ENCODE measurements at places on chromosomes 7 and 10. TPM values are rescaled to one million over a fixed set of nuclear protein-coding genes. Genes with fewer than 3 reads are reported as not detected.

- no peak for DNase-seq
These were observed 29.6 kb downstream of the MAD1L1 start for GRCh38 chr7:2202901-2203765.

GRCh38 chr7:24705461-24705954 is 51.8 kb downstream of the GSDME start:
- DNase-seq, result no peak

- DNase-seq, result no peak
These were observed 156.8 kb upstream of the FZD1 start for GRCh38 chr7:91107460-91107859.

GRCh38 chr7:138460176-138460648 is at the start of gene TRIM24:
TSS of gene TRIM24 (plus strand) at chr7:138460259. CDS start at chr7:138460549, 290 bp downstream.
- DNase-seq, result no peak

GRCh38 chr10:99449023-99449422 is 18.6 kb upstream of the GOT1 start:
- DNase-seq, result no peak

DNA sequence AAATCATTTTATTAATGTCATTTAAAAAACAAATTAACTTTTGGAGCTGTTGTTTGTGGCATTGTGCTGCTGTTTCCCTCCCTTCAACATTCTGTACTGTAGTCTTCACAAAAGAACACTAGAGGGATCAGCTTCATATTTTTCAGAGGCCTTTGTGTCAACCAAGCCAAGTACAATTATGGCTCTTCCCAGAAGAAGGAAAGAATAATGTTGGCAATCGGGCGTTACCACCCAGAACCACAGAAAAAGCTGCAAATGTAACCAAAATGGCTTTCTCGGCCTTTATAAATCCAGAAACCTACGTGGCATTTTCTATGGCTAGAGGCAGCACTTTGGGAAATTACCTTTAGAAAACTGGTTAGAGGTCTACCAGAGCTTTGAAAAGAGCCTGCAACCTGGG is 98.8 kb upstream of the COL1A2 start:
- DNase-seq, result no peak

DNA sequence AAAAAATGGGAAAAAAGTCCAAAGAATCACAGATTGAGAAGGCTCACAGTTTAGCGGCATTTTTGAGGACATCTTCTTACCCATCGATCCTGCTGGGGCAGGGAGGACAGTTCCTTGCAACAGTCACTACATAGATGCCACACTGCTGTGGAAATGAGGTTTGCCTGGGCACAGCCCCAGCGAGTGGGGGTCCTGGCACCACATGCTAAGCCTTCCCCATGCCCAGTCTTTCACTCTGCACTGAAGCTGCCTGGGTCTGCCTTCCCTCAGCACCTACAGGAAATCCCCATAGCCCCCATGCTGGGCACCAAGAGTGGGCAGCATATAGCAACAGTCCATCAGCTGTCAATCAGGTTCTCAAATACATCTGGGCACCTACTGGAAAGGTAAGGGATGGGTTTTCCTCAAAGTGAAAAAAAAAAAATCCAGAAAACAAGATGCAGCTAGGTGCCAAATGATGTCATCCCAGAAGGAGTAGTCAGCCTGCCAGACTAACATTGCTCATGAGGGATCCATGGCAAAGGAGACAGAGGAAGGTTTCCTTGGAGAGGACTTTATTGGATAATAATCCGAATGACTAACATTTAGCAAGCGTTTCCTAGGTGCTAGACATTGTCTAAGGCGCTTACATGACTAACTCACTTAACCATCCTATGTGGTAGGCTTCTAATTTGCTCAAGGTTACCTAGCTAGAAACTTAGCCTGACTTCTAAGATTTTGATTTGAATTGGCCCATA is 125.7 kb upstream of the CXCL12 start:
- DNase-seq, result no peak

GRCh38 chr10:4883079-4883739 is 57.2 kb downstream of the AKR1E2 start:
- no peak for DNase-seq

DNA sequence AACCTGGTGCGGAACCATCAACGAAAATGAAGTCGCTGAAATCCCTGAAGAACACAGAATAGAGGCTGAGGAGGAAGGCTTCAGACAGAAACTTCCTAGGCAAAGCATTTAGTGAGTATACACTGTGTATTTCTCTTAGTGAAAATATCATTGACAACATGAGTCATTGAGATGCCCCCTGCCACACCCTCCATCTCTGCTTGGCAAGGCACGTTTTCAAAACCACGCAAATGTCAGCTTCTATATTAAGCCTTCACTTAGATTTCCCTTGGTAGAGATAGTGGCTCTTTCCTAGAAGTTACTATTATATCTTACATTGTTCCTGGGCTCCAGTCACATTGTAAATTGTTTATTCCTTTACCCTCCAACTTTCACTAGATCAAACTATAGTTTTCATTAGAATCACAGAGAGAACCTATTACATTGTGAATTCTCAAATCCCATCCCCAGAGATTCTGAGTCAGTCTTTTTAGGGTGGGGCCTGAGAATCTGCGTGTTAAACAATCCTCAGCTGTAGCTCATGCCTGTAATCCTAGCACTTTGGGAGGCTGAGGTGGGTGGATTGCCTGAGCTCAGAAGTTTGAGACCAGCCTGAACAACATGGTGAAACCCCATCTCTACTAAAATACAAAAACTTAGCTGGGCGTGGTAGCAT is 4.6 kb upstream of the SKAP2 start:
- no peak for DNase-seq

GRCh38 chr7:134104166-134104565 is 23.0 kb upstream of the LRGUK start:
- no peak for DNase-seq

GRCh38 chr7:117296066-117296465 is 26.8 kb downstream of the WNT2 start:
- DNase-seq, result no peak

- no peak for DNase-seq
These were observed 50.4 kb downstream of the ARMC3 start for GRCh38 chr10:22978287-22978686.

DNA sequence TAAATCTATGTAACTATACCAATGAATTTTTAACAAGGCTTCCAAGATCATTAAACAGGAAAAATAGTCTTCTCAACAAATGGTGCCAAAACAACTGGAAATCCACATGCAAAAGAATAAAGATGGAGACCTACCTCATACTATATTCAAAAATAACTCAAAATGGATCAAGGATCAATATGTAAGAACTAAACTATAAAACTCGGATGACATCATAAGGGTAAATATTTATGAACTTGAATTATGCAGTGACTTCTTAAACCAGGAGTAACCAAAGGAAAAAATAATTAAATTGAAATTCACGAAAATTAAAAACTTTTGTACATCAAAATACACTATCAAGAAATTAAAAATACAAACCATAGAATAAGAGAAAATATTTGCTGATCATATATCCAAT is 728.7 kb upstream of the GHITM start:
- DNase-seq, result no peak

GRCh38 chr7:98283127-98283886 is 1.8 kb downstream of the BRI3 start:
- peak; percentile 21 for DNase-seq

The BPGM gene
- total RNA-seq, result 39.1 TPM

The ABCA13 gene
- total RNA-seq, result not detected

The CPN1 gene
- total RNA-seq, result not detected

The NME8 gene
- total RNA-seq, result 37.0 TPM

The SORCS3 gene
- 0.09 TPM for total RNA-seq

The GIMAP2 gene
- 61.0 TPM for total RNA-seq
